NCI-H2029 (cell line): ENCODE measurements at places on chromosomes 4 and X.

GRCh38 chrX:70062961-70063550, 799 bp downstream of the OTUD6A start:
- DNase-seq = no peak

DNA sequence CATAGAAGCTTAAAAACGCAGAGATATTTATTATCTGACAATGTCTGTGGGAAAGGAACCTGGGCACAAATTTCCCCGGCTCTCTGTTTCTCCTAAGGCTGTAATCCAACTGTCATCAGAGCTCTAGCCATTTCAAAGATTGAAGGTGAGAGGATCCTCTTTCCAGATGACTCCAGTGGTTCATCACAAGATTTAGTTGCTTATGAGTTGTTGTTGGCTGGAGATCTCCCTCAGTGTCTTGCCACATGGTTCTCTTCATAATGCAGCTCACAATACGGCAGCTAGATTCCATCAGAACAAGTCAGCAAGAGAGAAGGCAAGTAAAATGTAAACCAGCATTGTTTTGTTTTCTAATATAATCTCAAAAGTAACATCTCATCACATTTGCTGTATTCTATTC, 369.4 kb downstream of the GASK1B start:
- no peak for DNase-seq

DNA sequence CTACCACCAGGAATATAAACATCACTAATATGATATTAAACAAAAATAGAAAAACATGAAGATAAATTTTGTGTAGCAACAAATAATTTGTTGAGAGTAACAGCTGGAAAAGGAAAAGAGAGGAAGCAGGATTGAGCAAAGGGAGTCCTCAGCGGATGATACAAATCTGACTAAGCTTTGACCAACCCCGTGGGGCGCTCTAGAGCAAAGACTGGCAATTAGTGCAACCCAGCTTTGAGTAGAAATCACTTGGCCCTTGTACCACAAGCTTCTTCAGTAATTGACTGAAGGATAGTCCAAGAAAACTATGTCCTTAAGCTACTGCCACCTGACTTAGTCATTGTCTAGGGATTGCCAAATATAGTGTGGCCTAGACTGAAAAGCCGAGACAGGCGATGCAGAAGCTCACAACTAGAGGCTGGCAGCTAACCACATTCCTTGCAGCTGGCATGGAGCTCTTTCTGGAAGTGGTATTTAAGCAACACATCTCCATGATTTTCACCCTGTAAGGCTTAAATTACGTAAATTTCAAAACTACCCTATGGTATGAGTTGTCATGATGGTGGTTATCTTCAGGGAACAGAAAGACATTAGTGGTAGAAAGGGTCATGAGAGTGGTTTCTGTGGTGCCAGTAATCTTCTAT, 396.0 kb downstream of the PDGFC start:
- DNase-seq = no peak

DNA sequence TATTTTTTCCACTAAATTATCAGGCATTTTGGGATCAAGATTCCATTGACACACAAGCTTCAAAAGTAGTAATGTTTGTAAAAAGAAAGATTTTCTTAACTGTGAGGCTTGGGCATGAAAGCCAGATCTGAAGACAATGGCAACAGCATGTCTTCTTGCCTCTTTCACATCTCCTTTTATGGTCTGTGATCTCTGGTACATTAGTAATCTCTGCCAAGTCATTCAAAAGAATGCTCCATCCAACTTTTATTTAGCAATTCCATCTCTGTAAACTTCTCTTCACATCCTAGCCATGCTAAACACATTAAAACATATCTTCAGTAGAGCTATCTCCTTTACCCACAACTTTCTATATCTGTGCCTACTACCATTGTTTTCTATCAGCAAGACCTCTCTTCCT, 465.4 kb downstream of the FAT4 start:
- DNase-seq = no peak

DNA sequence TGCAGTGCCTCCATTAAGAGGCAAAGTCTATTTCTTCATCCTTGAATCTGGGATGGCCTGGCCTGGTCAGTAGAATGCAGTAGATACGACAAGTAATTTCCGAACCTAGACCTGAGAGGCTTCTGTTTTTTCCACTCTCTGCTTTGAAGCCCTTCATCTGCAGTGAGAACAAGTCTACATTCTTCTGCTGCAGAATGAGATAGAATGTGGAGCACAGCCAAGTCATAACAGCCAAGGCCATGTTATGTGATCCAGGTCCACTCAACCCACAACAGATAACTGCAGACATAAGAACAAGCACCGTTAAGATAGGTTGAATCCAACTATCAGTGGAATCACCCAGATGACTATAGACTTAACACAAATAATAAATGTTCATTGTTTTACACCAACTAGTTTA, 1297.7 kb downstream of the C4orf33 start:
- peak; percentile 10 for DNase-seq

- no peak for DNase-seq
These were observed 772 bp upstream of the FBXW7 start for GRCh38 chr4:152536545-152537182.

GRCh38 chr4:105128208-105128607, 18.5 kb upstream of the TET2 start:
- no peak for DNase-seq

- no peak for DNase-seq
These were observed 171.9 kb upstream of the GALNT7 start for GRCh38 chr4:172996571-172997216.

GRCh38 chr4:176236946-176237345, 32.1 kb downstream of the ASB5 start:
- DNase-seq = no peak

DNA sequence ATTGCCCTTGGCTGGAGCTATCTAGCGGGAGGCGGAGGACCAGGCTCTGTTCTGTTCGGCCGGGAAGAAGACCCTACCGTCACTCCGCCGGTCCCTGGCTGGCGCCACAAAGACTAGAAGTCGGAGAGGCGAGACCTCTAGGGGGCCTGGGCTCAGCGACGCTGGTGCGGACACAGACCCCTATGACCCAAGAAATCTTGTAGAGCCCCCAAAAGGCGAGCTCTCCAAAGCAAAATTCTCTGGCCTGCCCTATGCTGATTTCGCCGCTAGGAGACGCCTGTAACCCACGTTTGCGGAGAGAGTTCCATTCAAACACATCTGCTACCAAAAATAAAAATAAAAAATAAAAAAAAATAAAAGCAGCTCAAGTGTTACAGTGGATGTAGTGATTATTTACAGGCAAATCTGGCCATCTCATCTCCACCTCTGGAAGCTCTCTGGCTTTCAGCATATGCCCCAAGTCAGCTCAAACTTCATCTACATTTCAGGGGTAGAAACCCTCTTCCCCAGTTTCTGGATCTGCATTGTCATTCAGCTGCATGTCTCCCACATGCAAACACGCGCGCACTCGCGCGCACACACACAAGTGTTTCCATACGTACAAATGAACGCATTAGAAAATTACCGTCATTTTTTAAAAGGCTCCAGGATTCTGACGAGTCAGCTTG, 2.4 kb upstream of the PCDH10 start:
- DNase-seq = no peak

- no peak for DNase-seq
These were observed 174.6 kb downstream of the SOWAHB start for GRCh38 chr4:76723373-76723772.

GRCh38 chr4:2930758-2931511, 32.3 kb downstream of the NOP14 start:
- DNase-seq = peak; percentile 95

DNA sequence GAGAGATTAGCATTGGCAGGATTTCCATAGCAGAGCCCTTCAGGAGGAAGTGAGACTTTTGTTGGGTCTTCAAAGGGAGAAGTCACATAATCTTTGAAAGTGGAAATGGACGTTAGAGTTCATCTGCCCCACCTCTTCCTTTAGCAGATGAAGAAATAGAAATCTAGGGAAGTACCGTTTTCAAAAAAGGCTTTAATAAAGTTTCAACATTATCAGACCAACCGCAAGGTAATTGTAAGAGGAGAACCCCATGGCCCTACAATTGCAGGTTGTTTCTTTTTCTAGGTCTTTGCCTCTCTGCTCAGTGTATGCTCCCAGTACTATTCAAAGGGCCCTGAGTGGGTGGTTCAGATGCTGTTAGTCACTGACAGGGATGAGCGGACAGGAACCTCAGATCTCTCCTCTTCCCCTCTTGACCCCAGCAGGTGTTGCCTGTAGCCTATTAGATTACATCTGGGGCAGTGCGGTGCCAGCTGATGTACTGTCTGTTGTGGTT, 48.6 kb upstream of the AP1S2 start:
- no peak for DNase-seq

DNA sequence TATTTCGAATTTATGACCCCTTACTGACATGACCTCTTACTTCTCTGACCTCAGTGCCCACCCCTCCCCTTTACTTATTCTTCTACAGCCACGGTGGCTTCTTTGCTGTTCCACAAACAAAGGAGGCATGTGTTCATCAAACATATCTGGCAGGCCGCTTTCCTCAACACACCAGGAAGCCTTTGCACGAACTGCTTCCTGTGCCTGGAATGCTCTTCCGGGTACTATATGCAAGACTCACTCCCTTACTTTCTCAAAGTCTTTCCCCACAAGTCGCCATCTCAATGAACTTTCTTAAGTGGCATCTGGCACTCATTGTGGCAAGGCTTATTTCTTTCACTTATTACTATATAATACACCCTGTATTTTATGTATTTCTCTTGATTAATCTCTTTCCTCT, 351.5 kb upstream of the DDX53 start:
- DNase-seq = no peak

- DNase-seq = peak; percentile 59
These were observed 8.4 kb upstream of the VSIG1 start for GRCh38 chrX:108036298-108036973.

DNA sequence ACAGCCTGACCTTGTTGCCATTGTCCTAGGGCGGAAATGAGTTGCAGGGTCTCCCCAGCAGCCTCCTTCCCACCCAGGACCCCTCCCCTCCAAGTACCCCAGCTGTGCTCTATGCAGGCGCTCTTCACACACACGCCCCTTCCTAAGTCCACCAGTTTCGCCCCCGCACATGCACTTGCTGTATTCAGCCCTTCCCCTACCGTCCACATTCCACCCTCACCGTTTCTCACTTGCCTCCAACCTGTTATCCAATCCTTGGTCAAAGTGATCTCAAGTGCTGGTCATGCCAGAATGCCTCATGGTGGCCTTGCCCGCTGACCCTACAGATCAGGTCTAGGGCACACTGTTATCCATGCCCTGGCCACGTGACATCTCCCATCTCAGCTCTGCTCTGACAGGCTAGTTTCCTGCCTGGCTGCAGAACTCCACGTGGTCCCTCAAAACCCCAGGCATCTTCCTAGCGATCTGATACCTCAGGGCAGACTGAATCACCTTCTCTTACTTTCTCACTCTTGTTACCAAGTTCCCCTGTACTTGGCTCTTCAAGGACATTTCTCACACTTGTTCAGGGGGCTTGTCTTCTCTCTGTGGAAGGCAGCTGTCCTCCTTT, 39.7 kb downstream of the NSG1 start:
- DNase-seq = no peak
